ENCODE measurements at places on chromosomes 2 and 18. TPM values are rescaled to one million over a fixed set of nuclear protein-coding genes. Genes with fewer than 3 reads are reported as not detected.

NEUROD1 gene
- total RNA-seq, result not detected

CHRND gene
- not detected for total RNA-seq

DNA sequence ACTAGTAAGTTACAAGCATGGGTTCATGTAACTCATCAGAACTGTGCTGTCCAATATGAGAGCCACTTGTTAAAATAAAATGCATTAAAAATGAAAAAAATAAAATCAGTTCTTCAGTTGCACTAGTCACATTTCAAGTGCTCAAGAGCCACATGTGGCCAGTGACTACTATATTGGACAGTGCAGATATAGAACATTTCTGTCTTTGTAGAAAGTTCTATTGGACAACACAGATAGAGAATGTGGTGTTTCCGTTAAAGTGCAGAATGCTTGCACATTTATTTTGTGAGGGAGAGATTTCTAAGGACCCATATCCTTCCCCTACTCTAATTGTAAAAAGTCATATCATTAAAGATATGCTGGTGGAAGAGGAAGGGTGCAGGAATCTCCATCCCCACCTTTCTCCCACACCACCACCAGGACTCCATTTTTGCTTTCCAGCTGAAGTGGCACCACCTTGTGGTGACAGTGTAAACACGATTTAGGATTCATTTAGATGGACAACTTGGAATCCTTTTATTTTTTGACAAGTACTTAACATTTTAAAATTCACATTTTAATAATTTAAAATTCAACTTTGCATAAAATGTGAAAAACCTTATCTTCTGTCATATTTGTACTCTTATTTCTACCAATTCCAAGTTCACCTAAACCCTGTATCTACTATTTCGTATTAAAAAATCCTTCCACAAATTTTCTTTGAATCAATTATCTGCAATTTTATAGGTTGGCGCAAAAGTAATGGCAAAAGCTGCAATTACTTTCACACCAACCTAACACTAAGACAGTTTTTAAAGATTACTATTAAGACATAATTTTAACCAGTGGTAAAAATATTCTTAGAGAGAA lies 9.4 kb upstream of the CD302 start:
- DNase-seq, result no peak

ANKRD30BL gene
- not detected for total RNA-seq

FNDC4 gene
- total RNA-seq, result 32.9 TPM

- no peak for DNase-seq
Measured at GRCh38 chr18:68662754-68663153, 52.2 kb downstream of the TMX3 start.

Measured in thoracic aorta (tissue), 2 donors.